Kidney glomerular epithelial cell (primary cell): ENCODE measurements at places on chromosomes 5 and 9.

DNA sequence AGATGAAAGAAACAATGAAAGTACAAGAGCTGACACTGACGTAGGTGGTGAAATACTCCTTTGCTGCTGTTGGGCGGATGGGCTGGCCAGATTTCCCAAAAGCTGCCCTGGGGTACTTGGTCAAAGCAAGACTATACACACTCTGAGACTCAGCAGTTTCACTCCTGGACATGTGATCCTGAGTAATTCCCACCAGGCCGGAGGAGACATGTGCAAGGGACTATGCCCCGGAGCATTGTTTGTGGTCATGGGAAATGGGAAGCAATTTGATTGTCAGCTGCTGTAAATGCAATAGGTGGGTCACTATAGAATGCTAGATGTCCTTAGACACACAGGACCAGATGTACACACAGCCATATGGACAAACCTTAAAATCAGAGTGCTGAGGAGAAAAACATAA lies 116.1 kb downstream of the DCP2 start:
- no peak for DNase-seq

GRCh38 chr5:151696470-151697061 lies 9.9 kb upstream of the SPARC start:
- peak; percentile 69 for DNase-seq

- no peak for DNase-seq
Measured at GRCh38 chr9:28563291-28563934, 990.1 kb upstream of the C9orf72 start.

DNA sequence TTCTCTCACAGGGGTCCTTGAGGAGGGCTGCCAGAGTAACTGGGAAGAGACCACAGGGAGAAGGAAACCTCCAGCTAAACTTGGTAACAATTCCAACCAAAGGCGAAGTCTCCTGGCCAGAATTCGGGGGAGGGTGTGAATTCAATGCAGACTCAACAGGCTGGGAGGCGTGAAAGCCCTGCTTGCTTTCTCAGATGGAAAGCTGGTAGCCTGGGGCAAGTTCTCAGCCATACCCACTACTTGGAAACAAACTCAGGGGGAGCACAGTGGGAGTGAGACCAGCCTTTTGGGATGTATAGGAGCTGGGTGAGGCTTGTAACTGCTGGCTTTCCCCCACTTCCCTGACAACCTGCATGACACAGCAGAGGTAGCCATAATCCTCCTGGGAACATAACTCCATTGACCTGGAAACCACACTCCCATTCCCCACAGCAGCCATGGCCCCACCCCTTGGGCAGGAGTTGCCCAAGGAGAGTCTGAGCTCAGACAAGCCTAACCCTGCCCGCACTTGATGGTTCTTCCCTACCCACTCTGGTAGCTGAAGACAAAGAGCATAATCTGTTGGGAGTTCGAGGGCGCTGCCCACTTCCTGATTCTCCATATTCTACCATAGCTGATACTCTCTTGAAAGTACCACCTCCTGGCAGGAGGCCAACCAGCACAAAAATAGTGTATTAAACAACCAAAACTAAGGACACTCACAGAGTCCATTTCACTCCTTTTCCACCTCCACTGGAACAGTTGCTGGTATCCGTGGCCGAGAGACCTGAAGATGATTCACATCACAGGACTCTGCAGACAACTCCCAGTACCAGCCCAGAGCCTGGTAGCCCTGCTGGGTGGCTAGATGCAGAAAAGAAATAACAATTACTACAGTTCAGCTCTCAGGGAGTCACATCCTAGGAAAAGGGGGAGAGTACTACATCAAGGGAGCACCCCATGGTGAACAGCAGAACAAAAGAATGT lies 123.8 kb downstream of the FAM170A start:
- DNase-seq: peak; percentile 29

- DNase-seq: no peak
Measured at GRCh38 chr9:33377089-33377715, 25.2 kb downstream of the AQP7 start.

DNA sequence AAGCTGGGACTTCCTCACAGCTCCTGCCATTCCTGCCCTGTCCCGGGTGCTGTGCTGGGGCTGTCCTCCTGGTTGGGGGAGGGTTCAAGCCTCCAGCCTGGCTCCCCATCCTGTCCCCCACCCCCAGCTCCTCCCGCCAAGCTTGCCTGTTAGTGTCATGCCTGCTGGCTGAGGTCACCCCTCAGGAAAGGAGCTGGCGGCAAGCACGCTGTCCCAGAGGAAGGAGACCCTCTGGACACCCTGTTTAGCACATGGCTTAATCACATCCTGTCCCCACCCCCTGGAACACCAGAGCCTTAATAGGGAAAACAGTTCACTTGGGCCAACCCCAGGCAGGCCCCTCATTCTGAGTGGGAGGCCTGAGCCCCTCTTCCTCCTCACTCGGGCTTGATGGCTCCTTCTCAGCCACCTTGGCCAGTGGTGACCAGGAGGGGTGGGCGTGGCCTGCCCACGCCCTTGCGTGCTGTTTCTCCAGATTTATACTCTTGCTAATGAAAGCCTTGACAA lies 9.2 kb upstream of the PHYHD1 start:
- DNase-seq: peak; percentile 50

DNA sequence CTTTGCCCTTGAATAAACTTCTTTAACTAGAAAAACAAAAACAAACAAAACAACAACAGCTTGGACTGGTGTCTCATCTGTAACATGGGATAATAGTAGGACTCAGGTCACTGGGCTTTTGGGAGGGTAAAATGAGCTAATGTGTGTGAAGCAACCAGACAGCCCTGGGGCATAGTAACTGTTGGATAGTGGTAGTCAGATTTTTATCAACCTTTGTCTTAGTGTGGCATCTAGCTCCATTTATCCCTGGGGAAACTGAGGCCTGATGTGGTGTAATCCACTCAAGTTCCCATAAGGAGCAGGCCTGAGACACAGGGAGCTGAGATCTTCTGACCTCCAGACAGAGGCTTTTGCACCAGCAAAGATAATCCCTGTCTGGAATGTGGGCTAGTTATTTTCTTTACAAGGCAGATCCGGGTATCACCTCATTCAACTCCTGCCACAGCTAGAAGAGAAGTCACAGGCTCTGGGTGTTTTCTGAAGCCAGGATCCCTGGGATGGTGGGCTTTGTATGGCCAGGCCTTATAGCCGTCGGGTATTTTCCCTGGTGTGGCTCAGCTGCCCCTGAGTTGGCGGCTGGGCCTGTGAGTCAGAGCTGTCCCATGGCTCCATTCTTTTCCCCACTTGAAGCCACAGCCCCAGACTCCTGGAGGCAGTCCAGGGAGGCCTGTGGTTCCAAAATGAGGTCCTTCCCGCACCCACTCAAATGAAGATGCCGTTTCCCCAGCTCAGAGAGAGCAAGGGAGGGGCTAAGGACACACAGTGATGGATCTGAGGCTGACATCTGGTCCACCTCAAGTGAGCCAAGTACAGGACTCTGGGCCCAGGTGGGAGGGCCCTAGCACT lies 26.1 kb upstream of the CSF1R start:
- peak; percentile 31 for DNase-seq

DNA sequence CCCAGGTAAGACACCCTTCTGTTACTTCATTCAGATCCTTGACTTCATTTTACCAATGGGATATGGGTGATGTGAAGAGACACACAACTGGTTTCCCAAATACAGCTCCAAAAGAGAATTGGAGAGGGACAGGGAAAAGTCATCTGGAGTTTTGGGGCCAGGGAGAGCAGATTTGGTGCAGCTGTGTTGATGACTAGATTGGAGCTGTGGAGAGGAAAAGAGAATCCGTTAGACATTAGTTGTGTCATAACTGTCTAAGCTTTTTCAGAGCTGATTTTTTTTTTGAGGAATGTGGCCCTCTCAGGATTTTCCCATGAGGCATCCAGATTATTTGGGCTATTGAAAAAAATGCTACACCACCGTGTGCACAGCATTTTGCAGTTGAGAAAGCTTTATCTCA lies 423.4 kb downstream of the DMAC1 start:
- no peak for DNase-seq

GRCh38 chr9:4555236-4555635 lies 65.0 kb downstream of the SLC1A1 start:
- peak; percentile 69 for DNase-seq

DNA sequence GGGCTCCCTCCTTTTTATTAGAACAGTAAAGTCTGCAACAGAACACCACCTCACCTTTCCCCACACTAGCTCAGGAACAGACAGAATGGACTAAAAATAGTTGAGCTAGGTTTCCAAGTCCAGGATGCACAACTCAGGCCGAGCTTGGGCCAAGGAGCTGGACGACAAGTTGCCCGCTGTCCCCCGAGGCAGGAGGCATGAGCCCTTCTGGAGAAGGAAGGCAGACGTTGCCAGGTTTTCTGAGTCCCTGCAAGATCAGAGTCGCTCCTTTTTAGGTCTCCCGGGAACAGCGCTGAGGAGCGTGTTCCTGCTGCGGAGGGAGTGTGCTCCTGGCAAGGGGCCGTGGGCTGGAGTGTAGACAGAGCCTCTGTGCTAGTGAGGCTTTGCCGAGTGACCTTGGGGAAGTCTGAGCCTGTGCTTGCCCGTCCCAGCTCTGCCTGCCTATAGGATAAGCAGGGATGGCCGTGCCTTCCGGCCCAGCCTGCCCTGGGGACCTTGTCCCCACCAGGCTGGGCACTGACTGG lies 121.6 kb downstream of the WNK2 start:
- no peak for DNase-seq

GRCh38 chr5:79330071-79330470 lies 94.1 kb downstream of the JMY start:
- no peak for DNase-seq
